ENCODE measurements at places on chromosomes 6 and 20. TPM values are rescaled to one million over a fixed set of nuclear protein-coding genes. Genes with fewer than 3 reads are reported as not detected.

The CCND3 gene
- total RNA-seq = 117 TPM

GRCh38 chr6:54574671-54575070, 266.4 kb downstream of the TINAG start:
- no peak for DNase-seq

DNA sequence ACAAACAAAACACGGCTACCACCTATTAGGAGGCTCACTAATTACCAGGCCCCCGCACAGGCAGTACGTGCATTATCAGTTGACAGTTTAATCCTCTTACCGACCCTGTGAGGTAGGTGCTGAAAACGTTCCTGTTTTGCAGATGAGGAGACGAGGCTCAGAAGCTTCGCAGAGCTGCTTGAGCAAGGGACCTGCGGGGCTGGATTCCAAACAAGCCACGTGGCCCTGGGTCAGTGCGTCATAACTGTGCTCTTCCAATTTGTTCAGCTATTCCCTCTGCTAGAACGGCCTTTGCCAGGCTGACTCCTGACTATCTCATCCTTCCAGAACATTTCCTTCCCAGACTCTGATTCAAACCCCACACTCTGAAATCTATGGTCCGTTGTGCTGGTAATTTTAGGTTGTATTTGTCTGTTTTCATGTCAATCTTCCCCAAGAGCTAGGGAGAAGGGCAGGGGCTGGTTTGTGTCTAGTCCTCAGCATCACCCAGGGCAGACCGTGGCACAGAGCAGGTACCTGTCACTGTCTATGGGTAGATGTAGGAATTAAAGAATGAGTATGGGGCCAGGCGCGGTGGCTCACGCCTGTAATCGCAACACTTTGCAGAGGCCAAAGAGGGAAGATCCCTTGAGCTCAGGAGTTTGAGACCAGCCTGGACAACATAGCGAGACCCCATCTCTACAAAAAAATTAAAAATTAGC, 28.8 kb upstream of the TLDC2 start:
- no peak for DNase-seq

DNA sequence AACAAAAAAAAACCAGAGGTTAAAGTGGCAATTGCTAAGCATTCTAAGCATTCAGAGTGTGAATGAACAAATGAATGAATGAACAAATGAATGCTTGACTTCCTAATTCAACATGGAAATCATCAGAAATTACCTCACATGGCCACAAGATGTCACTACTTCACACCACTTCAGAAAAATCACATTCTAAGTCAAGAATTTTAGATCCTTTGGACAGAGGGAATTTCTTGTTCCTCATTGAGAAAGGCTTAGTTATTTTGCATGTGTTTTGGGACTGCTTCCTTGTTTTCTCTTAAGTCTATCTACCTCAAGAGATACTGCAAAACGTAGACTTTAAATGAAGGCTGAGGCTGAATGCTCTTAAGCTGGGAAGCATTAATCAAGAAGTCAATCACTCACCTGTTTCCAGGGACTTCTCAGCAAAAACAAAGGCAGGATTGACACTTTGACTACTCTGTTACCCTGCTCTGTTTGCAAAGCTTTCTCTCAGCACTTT, 120.2 kb downstream of the MBOAT1 start:
- DNase-seq = no peak

GRCh38 chr6:149050160-149050559, 267.4 kb upstream of the TAB2 start:
- DNase-seq = no peak

DNA sequence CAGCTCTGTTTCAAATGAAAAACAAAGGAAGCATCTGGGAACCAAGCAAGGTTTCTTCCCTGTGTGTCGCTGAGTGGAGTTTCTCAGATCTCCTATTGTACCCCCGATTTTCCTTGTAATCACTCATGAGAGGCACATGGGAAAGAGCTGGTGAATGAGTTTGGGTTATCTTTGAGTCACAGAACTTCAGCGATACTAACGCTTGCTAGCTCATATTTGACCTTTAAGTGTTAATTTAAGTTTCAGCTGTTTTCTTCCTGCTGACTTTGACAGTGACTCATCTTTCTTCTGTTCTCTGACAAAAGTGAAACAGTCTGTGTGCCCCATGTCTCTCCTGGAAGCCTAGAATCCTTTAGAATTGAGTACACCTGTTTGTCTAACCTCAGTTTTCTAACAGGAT, 261.1 kb upstream of the RGS17 start:
- DNase-seq = no peak

DNA sequence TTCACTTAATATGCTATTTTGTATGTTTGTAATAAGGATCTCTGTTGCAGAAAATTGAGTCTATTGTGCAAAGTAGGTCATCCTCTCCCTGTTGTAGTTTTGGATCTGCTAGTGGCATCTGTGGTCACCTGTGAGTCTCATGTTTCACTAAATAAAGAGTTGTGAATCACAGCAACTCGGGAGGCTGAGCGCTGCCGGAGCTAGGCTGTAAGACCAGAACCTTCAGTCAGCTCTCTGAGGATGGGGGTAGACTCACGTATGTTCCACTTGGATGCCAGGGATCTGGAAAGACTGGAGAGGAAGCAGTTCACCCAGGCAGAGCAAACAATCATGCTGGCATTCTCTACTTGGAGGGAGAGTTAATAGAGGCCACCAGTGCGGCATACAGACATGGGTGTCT, 187.3 kb upstream of the FOXA2 start:
- DNase-seq = no peak

GRCh38 chr6:33719326-33719987, 8.0 kb upstream of the UQCC2 start:
- DNase-seq = no peak

The SH3BGRL2 gene
- 51.2 TPM for total RNA-seq

- no peak for DNase-seq
These were observed 251.0 kb downstream of the UST start for GRCh38 chr6:148997865-148998264.

- DNase-seq = no peak
These were observed 68.8 kb upstream of the THEMIS start for GRCh38 chr6:127969701-127970100.

DNA sequence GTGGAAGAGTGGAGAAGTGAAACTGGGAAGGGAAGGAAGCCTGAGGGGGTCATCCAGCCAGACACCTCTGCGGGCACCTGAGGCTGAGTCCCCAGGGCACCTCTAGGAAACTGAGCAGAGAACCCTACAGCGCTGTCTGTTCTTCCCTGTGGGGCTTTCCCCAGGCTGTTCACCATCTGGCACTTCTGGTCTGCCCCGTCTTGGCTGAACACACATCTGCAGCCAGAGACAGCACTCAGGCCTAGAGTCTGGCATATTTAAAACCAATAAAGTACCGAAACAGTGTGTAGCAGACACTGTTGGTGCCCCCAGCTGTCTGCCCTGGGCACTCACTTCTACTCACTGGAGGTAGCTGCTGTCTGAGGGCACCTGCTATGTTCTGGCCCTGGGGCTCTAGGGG, 9.4 kb upstream of the ARFGEF2 start:
- DNase-seq = no peak
